Activated naive CD4-positive, alpha-beta T cell treated with anti-CD3 and anti-CD28 coated beads, Interleukin-2, amount 50 U/mL, for 16 hours (primary cell): ENCODE measurements at places on chromosomes 5 and 9.

GRCh38 chr5:128304791-128305190 lies 221.2 kb downstream of the SLC12A2 start:
- DNase-seq = no peak

- DNase-seq = no peak
Observed at GRCh38 chr5:103667068-103667467, 104.5 kb upstream of the NUDT12 start.

DNA sequence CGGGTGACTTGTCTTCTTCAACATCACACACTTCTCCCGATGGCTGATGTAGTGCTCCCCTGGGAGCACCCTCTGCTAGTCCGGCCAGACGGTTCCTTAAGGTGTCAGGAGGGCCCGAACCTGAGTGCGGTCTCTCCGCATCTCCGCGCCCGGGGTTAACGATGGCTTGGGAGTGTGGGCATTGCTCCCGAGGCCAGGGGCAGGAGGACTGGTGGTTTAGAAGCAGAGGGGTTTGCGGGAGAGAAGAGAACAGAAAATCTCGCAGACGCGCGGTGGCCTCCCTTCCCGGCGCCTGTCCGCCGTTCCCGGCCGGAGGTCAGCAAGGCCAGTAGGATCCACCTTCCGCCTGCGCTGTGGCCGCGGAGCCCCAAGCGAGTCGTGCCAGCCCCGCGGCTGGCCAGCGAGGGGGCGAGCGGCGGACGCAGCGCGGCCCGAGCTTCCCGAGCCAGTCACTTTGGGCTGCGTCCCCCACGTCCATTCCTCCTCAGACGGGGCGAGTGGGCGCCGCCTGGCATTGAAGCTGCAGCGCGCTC lies 700 bp downstream of the CDO1 start:
- no peak for DNase-seq

GRCh38 chr5:141236516-141237313 lies 8.5 kb upstream of the PCDHB15 start:
- no peak for DNase-seq

GRCh38 chr9:71108937-71109336 lies 12.5 kb downstream of the TRPM3 start:
- DNase-seq = no peak

DNA sequence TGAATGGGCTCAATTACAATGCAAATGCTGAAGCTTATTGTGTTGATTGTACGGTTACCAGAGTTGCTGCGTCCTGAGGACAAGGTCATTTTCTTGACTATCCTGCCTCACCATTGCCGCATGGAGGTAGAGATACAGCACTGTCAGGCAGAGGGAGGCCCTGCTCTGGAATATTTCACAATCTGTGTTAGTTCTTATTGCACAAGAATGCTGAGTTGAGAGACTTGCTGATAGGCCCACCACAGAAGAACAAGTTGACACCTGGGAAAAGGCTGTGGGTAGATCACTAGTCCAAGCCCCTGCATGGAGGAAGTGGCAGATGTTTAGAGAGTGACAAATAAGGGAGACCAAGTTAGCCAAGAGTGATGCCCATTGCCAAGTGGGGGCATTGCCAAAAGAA lies 344.5 kb upstream of the ITGA1 start:
- DNase-seq = no peak

DNA sequence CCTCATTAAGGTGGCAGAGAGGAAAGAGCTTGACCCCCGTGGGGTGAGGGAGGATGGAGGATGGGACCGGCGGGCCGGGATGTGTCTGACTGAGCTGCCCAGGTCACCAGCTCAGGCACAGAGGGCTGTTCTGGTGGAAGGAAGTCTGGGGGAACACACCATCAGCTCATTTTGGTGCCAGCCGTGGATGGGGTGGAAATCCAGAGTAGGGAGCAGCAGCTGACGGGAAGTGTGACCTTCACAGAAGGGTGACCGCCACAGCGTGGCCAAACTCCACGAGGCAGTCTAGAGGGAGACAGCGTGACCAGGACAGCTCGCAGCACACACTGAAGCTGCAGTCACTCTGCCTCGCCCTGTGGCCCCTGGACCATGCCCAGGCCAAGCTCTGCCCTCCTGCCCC lies 45.3 kb upstream of the PHYKPL start:
- DNase-seq = no peak

DNA sequence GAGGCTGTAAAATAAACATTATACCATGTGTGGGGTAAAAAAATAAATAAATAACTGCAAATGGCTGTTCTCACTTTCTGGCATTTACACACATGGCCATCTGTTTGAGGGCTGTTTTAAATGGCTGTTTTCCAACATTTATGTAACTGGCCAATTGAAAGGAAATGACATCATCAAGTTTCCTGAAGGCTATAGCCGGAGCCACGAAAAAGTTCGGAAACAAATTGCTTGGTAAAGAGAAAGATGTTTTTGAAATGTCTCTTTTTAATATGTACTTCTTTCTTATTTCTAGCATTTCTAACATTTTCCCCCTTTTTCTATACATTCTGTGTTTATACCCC lies 95.4 kb upstream of the DAB2 start:
- no peak for DNase-seq

DNA sequence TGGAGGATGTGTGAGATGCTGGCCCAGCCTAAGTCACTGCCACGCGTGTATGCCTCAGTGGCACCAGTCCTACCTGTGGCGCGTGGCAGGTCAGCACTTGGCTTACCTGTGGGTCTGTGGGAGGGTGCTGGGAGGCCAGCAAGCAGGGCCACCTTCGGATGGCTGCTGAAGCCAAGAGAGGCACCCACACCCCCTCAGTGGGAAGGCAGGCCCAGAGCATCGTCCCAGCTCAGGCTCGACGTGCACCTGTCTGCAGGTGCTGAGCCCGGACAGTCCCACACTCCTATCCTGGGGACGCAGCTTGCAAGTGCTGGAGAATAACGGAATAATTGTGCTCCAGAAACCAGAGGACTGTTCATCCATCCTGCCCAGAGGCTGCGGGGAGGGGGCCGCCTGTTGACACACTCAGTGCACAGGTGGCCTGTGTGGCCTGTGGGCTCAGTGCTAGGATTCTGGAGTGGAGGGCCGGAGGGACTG lies 24.0 kb downstream of the NKD2 start:
- DNase-seq = no peak

- no peak for DNase-seq
Observed at GRCh38 chr5:95889076-95889475, 66.5 kb upstream of the GLRX start.

DNA sequence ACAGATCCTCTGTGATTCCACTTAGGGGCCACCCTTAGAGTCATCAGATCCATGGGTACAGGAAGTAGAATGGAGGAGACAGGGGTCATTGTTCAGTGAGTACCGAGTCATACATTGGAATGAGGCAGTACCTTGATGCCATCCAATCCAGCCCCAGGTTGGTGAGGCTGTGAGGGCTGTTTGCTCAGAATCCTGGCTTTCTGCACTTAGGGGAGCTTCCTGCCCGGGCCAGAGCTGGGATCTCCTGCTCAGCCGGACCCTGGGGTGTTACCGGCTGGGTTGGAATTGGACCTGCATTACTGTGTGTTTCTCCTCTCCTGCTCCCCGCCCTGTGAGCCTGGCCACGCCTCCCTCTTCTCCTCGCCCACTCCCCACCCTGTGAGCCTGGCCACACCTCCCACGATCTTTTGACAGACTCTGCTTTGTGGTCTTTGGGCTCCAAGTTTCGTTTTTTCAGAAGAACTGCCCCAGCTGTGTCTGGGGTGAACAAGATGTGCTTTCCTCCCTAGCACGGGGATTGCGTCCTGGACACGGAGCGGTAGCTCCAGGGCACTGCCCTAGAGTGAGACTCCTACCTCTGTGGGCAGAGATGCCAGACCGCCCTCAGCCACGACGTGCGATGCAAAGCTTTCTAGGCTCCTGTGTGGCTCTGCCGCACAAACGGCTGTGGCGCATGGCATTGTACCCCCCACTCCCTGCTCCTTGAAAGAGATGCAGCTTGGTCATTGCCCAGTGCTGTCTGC lies 15.4 kb downstream of the TRAF2 start:
- peak; percentile 75 for DNase-seq

- DNase-seq = no peak
Observed at GRCh38 chr9:100856238-100856637, 172.3 kb upstream of the PLPPR1 start.

- no peak for DNase-seq
Observed at GRCh38 chr5:156052656-156053055, 274.3 kb upstream of the SGCD start.

DNA sequence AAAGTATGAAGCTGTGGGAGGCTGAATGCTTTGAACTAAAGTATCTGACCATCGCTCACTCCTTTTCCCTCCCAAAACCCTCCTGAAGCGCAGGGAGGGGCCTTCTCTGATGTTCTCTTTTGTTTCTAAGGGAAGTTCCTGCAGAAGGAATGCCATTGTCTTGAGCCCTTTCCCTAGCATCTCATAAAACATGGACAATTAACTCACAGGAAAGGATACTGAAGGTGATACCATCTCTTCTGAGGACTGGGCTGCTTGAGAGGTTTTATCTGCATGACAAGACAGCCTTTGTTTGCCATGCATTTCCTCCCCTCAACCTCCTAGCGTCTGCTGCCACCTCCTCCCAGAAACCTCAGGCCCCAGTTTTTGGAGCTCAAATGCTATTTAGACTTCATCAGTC lies 4.3 kb upstream of the RMND5B start:
- DNase-seq = no peak

GRCh38 chr5:94249430-94249829 lies 369.0 kb downstream of the KIAA0825 start:
- no peak for DNase-seq

DNA sequence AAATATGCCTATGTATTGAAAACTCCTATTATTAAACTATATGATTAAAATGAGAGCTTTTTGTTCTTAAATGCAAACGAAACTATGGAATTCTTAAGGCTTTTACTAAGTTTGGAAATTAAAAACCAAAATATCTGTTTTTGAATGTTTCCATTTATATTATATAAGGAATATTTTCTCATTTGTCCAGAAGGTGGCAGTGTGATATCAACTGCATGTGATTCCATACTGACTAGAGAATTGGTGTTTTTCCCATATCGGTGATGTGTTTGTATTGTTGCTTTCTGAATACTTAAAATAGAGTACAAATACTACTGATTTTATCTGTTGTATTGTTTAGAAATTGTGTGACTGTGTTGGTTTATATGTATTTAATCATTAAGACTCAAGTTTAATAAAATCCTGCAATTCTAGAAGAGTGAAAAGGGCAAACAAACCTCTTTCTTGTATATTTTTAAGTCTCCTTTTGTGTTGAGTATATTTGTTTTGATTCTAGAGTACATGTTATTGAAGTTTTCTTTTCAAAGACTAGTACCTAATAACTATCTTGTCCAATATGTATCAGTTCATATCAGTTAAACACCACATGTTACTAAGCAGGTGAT lies 320.8 kb downstream of the CCDC171 start:
- DNase-seq = no peak

DNA sequence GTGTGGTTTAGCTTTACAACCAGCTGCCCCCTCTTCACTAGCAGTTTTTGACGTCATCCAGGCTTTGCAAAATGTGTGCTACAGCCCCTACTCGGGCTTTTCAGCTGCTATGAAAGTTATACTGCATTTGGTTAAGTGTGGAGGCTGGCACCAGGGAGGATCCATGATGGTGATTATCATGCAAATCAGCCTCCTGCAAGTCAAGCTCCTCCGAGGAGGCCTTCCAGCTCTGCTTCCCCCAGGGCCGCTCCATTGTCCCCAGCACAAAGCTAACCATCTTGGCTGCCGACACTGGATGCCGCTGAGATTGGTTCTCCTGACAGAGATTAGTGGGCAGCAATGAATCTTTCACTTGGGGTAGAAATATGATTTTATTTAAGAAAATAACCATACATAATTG lies 159.6 kb downstream of the NR2F1-AS1 start:
- no peak for DNase-seq

GRCh38 chr5:97494465-97494864 lies 311.4 kb upstream of the RIOK2 start:
- DNase-seq = no peak

DNA sequence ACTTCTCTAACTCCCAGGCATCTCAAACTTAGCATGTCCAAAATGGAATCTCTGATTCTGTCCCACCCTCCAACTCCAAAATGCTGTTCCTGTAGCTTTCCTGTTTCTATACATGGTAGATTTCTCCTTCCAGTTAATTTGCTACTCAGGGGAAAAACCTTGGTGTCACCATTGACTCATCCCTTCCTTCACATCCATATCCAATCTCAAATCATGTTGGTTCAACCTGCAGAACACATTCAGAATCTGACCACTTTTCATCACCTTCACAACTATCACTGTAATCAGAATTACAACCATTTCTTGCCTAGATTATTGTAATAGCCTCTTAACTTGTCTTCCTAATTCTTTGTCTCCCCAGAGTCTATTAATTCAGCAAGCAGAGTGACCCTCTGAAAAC lies 10.8 kb downstream of the RIOK2 start:
- no peak for DNase-seq

DNA sequence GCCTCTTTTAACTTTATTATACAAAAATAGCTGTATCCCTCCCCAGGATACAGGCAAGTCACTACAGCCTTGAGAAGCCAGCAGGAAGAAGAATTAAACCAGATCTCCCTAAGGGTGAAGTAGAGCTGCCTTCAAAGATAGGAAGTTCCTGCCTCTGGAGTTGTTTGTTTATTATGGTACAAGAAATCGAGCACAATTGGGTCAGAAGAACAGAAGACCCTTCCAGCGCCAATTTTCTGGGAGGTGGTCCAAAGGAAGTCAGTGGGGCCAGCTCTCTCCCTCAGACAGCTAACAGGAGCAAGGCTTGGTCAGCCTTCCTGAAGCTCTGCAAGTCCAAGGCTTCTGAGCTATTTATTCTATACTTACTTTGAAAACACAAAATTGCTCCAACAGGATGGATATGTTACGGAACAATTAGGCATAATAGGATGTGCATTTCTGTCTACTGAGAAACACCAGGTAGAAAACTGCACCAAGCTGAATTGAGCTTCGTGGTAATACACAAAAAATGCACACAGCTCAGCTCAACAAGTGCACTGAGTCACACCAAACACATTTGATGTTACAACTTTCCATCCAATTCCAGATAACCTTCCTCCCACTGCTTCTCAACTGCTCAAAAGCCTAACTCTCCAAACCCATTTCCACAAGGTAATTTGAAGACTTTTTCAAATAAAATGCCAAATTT lies 16.0 kb downstream of the SERINC5 start:
- no peak for DNase-seq

DNA sequence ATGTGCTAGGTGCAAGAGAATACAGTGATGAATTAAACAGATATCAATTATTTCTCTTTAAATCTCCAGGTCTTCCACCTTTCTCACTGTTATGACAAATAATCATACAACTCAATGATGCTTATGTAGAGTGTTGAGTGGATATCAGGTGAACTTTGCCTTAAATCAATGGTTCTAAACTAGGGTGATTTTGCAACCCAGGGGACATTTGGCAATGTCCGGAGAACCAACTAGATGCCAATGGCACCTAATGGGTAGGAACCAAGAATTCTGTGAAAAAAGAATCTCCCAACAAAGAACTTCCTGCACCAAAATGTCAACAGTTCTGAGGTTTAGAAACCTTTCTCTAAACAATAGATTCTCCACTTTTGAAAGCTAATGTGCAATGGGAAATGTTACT lies 52.0 kb upstream of the GDNF start:
- DNase-seq = no peak

DNA sequence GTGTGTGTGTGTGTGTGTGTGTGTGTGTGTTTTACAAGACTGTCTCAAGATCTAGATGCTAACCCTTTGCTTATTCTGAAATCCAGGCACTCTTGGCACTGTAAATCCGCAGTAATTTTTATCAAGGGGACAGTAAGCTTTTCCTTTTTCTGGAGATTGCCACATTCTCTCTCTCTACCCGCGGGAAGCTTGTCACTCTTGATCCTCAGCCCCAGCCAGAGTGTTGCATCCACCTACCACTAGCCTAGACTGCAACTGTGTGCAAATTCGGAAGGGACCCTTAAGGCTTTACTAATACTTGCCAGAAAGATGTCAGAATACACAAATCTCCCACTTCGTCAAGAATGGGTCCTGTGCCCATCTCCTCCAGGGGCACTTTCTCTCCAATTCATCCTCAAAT lies 54.9 kb upstream of the EPB41L4A start:
- DNase-seq = no peak
